ENCODE measurements at places on chromosomes 3 and 15.

DNA sequence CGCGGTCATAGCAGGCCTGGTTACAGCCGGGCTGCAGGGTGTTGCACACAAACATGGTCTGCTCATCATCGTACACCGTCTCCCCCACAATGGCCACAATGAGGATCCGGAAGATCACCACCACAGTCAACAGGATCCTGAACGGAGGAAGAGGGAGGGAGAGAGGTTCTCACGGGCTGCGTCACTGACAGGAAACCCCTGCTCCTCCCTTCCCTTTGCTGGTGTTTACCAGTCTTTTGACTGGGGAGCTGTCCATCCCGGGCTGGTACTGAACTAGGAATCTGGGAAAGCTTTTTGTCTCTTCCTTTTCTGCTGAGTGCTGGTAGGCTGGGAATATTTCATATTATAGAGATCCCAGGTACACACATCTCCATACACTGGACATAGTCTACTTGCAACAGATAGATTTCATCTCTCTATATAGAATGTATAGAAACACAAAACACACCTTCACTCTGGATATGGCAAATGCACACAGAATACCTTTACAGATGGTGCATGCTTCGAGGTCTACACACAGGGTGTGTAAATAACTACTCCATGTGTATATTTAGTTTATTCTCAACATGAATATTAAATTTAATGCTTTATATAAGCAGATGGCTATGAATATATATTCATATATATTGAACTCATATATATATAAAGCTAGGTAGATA lies 1.4 kb downstream of the GJD2 start:
- DNase-seq, result no peak

DNA sequence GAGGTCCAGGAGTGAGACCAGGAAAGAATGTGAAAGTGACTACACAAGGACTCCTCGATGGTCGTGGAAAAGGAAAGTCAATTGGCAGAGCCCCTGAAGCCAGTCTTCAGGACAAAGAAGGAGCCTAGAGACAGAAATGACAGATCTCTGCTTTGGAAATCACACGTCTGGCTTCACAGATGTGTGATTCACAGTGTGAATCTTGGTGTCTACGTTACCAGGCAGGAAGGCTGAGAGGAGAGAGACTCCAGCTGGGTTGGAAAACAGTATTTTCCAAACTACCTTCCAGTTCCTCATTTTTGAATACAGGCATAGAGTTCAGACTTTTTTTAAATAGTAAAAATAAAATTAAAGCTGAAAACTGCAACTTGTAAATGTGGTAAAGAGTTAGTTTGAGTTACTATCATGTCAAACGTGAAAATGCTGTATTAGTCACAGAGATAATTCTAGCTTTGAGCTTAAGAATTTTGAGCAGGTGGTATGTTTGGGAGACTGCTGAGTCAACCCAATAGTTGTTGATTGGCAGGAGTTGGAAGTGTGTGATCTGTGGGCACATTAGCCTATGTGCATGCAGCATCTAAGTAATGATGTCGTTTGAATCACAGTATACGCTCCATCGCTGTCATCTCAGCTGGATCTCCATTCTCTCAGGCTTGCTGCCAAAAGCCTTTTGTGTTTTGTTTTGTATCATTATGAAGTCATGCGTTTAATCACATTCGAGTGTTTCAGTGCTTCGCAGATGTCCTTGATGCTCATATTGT lies 6.0 kb downstream of the CCR2 start:
- no peak for DNase-seq

- DNase-seq, result no peak
Measured at GRCh38 chr3:47891613-47892005, 88.7 kb downstream of the DHX30 start.

DNA sequence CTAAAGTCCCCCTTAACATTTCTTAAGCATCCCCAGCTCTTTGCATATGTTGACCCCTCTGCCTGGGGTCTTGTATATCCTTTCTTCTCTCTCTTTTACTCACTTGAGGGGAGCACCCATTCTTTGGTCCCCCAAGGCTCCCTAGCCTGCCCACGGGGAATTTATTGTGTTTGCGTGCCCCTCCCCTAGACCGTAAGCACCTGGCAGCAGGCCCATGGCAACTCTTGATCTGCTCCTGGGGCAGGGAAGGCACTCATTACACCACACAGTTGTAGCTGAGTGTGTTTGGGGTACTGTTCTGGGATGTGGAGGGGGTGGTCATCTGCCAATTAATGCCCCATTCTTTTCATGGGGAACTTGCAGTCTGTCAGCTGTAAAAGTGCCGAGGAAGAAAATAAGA lies 27.3 kb upstream of the SMAD6 start:
- DNase-seq, result no peak

DNA sequence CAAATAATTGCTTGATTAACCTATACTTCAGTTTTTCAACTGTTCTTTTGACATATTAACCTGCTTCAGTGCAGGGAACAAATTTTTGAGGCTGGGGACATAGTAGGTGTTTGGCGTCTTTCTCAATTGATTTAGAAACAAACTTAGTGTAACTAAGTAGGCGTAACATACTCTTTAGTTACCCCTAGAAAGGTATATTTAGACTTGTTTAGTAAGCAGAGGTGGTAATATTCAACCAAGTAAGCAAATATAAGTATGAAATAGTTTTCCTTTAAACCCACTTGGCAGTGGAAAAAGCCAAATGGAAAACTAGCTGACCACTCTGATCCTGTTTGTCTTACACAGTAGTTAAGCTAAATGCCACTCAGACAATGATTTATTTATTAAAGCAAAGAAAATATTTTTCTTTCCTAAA lies 113.2 kb downstream of the MBNL1 start:
- no peak for DNase-seq

DNA sequence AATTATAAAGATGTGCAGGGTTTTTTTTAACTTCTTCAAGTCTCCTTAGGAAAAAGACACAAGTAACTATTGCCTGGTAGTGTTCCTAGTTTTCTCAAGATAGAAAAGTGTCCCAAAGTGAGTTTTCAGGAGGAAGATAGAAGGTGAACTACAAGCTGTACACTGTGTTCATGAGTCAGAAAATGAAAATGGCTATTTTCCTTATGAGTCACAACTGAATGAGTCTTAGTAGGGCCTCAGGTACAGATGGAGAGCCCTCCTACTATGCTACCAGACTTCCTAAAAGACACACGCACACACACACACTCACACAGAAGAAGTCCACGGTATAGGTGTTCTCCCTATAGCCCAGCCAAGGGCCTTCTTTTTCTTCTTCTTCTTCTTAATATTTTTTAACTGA lies 3.1 kb downstream of the MYO1E start:
- DNase-seq, result no peak
